ENCODE measurements at places on chromosomes 12 and 14.
A peak's percentile ranks its signal among the peaks of the same experiment; 100 is the strongest.

- DNase-seq = no peak
These were observed 516.5 kb downstream of the FUT8 start for GRCh38 chr14:65928995-65929394.

DNA sequence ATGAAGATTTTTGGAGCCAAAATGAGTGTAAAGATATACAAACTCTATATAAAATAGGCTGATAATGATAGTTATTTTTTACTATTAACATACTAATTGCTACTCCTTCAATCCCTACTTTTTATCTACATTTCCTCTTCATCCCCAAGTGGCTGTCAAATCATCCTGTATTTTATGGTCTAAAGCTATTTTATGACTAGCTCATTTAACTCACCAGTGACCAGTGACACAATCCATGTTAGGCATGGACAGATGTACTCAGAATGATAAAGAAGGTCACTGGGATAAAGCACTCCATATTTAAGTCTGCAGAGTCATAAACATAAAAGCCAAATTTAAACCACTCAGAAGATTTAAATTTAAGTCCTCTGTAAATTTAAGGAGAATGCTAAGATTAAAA, 183.0 kb downstream of the MED13L start:
- DNase-seq = no peak

DNA sequence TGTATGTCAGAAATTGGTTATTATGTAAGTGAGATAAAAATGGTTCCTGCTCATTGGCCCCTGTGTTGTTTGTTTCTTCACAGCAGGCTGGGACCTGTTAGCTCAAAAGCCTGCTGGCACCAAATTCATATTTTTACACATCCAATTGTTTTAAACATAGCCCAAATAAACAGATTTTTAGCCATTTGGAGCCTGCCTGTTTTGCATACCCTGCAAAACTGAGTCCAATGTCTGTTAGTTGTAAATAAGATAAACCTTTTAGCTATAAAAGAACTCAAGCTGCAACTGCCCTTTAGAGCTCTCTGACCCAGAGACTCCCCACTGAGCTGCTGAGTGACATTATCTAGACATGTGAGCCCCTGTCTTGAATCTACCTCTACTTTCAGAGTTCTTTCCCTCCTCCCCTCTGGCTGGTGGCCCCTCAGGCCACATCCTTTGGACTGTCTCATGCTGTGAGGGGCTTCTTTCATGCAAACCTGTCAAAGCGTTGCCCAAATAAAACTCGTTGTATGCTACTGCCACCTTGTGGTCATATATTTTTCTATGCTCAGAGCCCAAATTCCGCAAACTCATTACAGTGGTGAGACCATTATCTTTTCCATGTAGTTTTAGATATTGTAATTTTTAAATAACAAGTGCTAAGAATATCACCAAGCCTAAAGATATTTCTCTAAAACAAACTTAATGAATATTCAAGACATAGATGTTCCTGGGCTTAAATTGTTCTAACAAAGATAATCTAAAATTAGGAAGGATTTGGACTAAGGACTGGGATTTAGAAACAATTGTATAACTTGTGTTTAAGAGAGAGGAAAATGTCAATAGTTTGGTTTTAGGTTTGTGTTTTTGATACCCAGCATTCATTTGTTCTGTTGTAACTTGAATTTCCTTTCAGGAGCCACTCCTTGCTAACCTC, 337.9 kb downstream of the AACS start:
- DNase-seq = peak; percentile 12

- no peak for DNase-seq
These were observed 37.9 kb upstream of the NCOR2 start for GRCh38 chr12:124605150-124605882.

DNA sequence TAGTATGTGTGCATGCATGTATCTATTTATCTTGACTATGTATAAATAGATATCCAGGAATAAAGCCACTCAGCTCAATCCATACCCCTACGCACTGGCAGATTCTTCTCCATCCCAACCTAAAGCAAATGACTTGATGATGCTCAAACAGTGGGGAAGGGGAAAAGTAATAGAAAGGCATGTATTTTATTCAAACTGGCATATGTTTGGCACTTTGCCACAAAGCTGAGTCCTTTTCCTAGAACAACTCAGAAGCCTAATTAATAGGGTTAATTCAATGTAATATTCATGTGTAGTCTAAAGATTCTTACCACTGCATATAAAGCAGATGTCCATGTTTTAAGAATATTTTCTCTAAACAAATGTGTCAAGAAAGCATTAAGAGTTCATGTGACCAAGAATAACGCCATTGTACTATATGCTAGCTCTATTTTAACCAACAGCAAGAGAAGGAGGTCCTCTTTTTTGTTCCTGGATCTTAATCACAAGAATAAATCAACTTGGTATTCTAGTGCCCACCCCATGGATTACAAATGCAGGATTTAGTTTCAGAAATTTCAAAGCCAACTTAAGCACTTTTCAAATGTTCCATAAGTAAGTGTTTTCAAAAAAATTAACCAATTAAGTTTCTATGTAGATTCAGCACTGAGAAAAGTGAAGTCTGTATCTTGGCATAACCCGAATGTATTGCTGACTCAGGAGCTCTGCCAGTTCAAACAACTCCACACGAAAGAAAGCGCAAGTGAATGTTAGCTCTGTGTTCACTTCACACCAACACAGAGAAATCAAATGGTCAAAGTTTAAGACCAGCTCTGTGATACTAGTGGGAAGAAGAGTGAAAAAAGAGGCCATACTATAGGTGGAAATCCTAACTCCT, 233.6 kb downstream of the MED13L start:
- no peak for DNase-seq

- no peak for DNase-seq
These were observed 35.3 kb downstream of the VWF start for GRCh38 chr12:6088921-6089747.

DNA sequence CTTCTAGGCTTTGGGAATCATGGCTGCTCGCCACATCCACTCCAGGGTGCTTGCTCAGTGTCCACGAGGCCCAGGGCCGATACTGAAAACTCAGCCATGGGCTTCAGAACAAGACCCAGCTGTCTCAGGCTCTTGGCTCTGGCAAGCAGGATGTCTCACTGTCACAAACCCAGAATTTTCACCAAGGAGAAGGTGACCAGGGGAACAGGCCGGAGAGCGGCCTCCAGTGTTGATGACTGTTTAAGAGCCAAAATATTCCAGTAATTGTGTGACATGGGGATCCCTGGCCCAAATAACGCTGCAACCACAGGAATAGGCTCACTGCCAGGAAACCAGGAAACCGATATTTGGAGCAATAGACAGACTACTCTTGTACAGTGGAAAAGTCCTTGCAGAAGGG, 9.8 kb upstream of the SERPINA5 start:
- DNase-seq = no peak

GRCh38 chr12:89117448-89118034, 234.8 kb downstream of the DUSP6 start:
- DNase-seq = no peak

GRCh38 chr14:32225378-32225920, 22.4 kb upstream of the RNU6-8 start:
- DNase-seq = no peak

DNA sequence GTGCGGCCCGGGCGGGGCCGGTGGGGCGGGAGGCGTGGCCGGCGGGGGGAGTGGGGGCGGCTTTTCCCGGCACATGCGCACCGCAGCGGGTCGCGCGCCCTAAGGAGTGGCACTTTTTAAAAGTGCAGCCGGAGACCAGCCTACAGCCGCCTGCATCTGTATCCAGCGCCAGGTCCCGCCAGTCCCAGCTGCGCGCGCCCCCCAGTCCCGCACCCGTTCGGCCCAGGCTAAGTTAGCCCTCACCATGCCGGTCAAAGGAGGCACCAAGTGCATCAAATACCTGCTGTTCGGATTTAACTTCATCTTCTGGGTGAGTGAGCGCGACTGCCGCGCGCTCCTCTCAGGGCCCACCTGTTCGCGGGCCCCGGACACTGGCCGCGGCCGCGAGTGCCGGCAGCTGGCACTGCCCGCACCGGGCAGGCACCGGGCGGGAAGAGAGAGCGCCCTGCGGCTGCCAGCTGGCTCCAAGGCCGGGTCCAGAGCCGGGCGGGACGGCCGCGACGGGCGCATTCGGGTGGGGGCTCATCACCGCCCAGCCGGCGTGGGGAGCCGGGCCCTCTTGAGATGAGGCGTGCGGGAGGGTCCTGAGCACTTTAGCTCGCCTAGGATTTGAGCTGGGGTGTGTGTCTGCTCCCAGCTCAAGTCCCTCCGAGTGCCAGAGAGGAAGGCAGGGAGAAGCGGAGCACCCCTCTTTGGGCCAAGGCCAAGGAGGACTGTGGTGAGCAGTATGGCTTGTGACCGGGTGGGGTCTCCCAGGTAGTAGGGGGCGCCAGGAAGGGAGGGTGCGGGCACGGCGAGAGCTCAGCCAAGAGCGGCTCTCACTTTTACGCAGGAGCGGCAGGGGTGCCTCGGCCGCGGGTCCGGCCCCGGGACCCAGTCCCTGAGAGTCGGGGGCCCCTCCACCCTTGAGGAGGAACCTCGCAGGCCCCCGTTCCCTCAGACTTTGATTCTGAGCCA, at the start of gene CD9:
TSS of gene CD9 (plus strand) at position 145 of the 957 bp plus-strand sequence. CDS start at position 245, 100 bp downstream.
- DNase-seq = no peak

GRCh38 chr14:105087308-105087962, 22.2 kb upstream of the GPR132 start:
- peak; percentile 68 for DNase-seq

GRCh38 chr12:123894823-123895345, 77.7 kb downstream of the CCDC92 start:
- no peak for DNase-seq

DNA sequence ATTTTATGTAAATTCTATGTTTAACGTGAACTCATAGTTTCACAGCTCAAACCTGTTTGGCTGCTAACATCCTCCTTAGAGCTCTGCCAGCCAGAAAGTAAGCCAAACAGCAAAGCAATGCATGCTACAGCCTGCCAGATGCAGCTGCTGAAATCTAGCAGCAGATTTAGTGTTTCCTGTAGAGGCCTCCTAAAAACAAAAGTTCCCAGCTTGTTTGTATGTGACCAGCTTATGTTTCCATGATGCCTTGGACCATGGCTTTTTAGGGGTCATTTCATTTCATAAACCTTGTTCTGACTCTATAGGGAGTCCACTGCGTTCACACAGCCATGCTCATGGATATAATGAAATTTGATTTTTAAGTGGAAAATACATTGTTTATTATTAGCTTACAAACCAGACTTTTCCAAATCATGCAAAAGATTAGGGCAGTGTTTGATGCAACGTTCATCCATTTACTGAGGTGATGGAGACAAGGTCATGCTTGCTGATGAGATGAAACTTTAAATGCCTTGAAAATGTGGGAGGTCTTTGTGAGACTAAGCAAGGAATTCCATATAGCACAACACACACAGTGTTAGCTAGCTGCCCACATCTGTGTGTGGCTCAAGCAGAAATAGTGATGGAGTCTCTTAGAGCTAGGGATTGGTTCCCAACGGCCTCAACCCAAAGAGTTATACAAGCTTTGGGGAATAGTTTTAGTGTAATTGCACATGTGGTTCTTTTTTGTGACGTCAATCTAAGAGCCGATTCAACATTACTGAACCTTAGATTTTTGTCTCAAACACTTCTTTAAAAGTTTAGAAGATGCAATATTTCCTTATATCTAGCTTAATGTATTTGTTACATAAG, 157.5 kb upstream of the LRIG3 start:
- DNase-seq = peak; percentile 20
